GM20000 (cell line): ENCODE measurements at places on chromosomes 3 and 15.

DNA sequence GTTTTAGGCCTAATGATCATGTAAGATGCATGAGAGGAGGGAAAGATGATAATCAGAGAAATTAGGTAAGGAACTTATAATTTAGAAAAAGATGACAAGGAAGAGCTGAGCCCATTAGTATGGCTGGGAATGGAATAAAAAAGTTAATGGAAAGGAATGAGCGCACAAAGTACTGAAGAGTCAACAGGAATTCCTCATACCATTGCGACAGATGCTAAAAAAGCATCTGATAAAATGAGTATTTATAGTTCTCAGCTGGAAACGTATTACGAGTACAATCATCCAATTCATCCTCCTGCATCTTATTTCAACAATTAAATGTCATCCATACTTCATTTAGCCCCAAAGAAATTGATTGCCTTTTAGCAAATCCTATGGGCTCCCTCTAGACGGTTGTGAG lies 58.9 kb downstream of the TMCC1 start:
- no peak for DNase-seq

GRCh38 chr15:61047783-61048182 lies 181.3 kb downstream of the RORA start:
- DNase-seq: no peak

- DNase-seq: no peak
Measured at GRCh38 chr3:54279005-54279583, 156.7 kb downstream of the CACNA2D3 start.

DNA sequence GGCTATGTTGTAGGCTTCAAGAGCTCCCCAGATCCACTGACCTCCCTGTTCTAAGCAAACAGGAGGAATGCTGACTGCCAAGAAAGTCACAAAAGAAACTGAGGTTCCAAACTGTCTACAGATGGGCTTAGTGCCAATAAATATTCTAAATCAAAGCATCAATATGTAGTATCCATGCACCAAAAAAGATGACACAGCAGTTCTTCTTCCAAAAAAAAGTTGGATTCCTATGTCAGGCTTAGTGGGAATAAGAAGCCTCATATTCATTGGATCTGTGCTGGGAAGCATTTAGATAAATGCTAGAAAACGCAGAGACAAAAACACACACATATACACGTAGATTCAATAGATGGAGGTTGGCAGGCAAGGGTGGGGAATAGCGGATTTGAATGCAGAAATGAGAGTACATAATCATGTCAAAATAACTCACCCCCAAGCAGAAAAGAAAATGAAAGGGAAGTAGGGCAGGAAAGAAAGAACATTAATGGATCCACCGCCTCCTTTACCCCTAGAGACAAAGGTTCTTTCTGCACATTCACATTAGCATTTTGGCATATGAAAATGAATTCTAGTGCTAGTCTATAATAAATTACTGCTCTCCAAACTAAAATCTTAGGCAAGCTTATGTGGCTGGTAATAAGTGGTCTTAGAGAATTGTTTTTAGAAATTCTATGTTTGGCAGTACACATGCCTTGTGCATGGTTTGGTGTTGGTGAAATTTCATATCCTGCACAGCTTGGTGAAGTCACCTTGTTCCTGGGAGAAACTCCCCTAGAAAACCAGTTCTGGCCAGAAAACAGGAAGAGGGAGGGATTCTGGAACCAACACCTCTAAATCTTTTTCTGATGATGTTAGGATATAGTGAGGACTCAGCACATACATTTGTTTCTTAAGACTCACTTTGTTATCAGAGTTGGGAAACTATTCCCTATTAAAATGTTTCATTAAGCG lies 283.4 kb downstream of the LSAMP start:
- no peak for DNase-seq

DNA sequence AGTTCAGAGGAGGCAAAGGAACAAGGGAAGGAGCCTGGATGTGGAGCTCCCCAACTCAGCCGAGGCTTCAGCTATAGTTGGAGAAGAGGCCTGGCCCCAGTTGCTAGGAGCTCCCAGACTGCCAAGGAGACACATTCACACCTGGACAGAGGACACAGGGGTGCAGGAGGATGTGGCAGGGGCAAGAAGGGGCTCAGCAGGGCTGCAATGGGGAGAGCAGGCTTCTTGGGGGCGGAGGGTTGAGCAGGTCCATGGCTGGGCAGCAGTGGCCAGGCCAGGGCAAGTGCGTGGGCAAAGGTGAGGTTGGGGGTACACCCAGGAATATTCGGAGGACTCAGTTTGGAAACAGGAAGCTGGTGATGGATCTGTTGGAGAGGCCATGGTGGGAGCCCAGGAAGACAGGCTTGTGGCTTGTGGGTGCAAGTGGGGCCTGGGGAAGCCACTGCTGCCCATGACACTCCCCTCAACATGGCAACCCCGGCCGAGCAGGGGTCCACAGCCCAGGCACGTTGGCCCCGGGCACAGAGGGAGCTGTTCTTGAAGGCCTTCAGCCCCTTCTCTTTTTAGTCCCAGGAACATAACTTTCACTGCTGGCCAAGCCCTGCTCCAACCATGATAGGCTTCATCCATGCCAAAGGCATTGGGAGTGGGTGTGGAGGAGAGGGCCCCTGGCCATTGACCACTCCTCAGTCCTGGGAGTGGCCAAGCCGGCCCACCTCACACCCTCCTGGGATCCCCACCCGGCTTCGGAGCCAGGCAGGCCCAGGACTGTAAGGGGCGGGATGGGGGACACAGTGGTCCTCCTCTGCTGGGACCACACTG lies 33.3 kb downstream of the TSPAN3 start:
- peak; percentile 15 for DNase-seq
